Neural crest cell (in vitro differentiated cells): ENCODE measurements at places on chromosomes 16 and 17. TPM values are rescaled to one million over a fixed set of nuclear protein-coding genes. Genes with fewer than 3 reads are reported as not detected.

DNA sequence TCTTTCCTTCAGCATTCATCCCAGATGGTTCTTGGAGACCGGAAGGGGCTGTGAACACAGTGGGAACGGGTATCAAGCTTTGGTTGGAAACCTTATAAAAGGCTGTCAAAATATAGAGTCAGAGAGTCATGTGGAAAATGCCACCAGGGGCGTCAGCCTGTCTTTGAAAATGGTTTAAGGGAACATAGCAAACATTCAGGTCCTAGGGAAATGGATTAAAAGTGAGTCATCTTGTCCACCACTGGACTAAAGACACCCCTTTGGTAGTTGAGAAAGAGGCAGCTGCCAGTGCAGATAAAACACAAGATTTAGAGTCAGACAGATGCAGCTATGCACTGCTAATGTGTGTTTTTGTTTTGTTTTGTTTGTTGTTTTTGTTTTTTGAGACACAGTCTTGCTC, 47.8 kb upstream of the BCO1 start:
- H3K4me1 ChIP-seq, result peaks cover 10% of the 10 kb centered on the region

CHD9NB gene
- total RNA-seq, result 0.61 and 0.75 TPM in 2 replicates

GRCh38 chr16:35410438-35410837, 1951.0 kb downstream of the TP53TG3F start:
- H3K27me3 ChIP-seq, result no peaks in the 10 kb centered on the region
- no peaks in the 10 kb centered on the region for H3K36me3 ChIP-seq
- H3K4me3 ChIP-seq, result no peak overlapping the region

TNP2 gene
- total RNA-seq, result not detected in 2 replicates

GRCh38 chr16:9061358-9061813, 30.1 kb upstream of the HAPSTR1 start:
- DNase-seq, result no peak
- H3K4me1 ChIP-seq, result no peaks in the 10 kb centered on the region
- H3K36me3 ChIP-seq, result no peaks in the 10 kb centered on the region

AURKB gene
- total RNA-seq, result 176 and 186 TPM in 2 replicates

- no peak for DNase-seq
- H3K4me1 ChIP-seq, result peaks cover 33% of the 10 kb centered on the region
- H3K27ac ChIP-seq, result peak overlapping the region; percentile 92
- peaks cover 4% of the 10 kb centered on the region for H3K36me3 ChIP-seq
- peak overlapping the region; percentile 96 for H3K4me3 ChIP-seq
These were observed 213.9 kb downstream of the MRTFB start for GRCh38 chr16:14284930-14285512.

DPEP2 gene
- not detected in 2 replicates for total RNA-seq

GRCh38 chr16:80503107-80503506, 37.7 kb upstream of the DYNLRB2 start:
- no peak overlapping the region for H3K4me3 ChIP-seq
- no peak for DNase-seq
- H3K27ac ChIP-seq, result no peak overlapping the region
- peaks cover 2% of the 10 kb centered on the region for H3K27me3 ChIP-seq
- no peaks in the 10 kb centered on the region for H3K4me1 ChIP-seq

PPY gene
- total RNA-seq, result not detected in 2 replicates

DNA sequence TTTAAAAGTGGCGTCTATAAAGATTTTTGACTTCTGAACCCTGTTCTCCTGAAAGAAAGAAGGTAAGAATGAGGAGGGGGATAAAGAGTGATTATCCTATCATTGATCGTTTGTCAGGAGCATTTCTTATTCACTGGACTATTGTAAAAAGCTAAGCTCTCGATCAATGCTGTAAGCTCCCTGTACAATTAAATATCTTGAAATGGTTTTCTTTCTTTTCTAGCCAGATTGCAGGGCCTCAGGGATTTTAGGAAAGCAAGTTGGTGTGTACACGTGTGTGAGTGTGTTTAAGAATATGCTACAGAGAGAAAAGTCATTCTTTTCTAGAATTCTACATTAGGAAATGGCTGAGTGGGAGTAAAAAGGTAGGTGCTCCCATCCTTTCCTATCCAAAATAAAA, 154.5 kb downstream of the AATF start:
- no peaks in the 10 kb centered on the region for H3K27me3 ChIP-seq
- no peak overlapping the region for H3K4me3 ChIP-seq
- no peak overlapping the region for H3K27ac ChIP-seq
- H3K4me1 ChIP-seq, result peaks cover 4% of the 10 kb centered on the region

OR1F1 gene
- 0.35 TPM in 1 of 2 replicates, not detected in the other for total RNA-seq

RHBDL1 gene
- 3.0 and 3.1 TPM in 2 replicates for total RNA-seq

ACAP1 gene
- total RNA-seq, result 1.2 and 1.3 TPM in 2 replicates

- H3K27ac ChIP-seq, result no peak overlapping the region
- H3K4me3 ChIP-seq, result no peak overlapping the region
- DNase-seq, result no peak
- H3K27me3 ChIP-seq, result no peaks in the 10 kb centered on the region
- peaks cover 39% of the 10 kb centered on the region for H3K4me1 ChIP-seq
These were observed 94.5 kb downstream of the CRISPLD2 start for GRCh38 chr16:84914273-84914672.

GRCh38 chr17:42989726-42990652, 8.2 kb upstream of the RPL27 start:
- no peak overlapping the region for H3K4me3 ChIP-seq
- no peaks in the 10 kb centered on the region for H3K27me3 ChIP-seq
- H3K36me3 ChIP-seq, result peaks cover 6% of the 10 kb centered on the region

DCTN5 gene
- total RNA-seq, result 95.7 and 96.7 TPM in 2 replicates

DNA sequence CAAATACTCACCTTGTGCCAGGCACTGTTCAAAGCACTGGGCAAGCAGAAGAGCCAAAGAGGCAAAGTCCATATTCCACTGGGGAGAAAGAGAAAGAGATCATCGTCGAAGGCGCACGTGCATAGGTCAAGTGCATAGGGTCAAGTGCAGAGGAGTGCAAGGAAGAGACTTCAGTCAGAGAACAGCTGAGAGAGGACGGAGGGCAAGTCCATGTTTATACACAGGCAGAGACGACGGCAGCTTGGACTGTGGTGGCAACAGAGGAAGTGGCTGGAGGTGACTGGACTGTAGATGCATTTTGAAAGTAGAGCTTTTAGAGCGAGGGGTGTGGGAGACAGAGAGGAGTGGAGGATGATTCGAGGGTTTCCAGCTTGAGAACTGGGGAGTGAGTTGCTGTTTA, 74.7 kb upstream of the SDK2 start:
- peaks cover 15% of the 10 kb centered on the region for H3K27me3 ChIP-seq
- peaks cover 51% of the 10 kb centered on the region for H3K4me1 ChIP-seq
- H3K4me3 ChIP-seq, result peak overlapping the region; percentile 9
- peak overlapping the region; percentile 87 for H3K27ac ChIP-seq
- peak; percentile 18 for DNase-seq

GRCh38 chr17:2909846-2910234, 113.6 kb downstream of the RAP1GAP2 start:
- no peaks in the 10 kb centered on the region for H3K27me3 ChIP-seq
- H3K27ac ChIP-seq, result no peak overlapping the region
- H3K4me1 ChIP-seq, result no peaks in the 10 kb centered on the region
- DNase-seq, result no peak
- H3K4me3 ChIP-seq, result no peak overlapping the region
